ENCODE measurements at places on chromosomes 6 and 20. TPM values are rescaled to one million over a fixed set of nuclear protein-coding genes. Genes with fewer than 3 reads are reported as not detected.

GRCh38 chr6:68657374-68658139 is 22.5 kb downstream of the ADGRB3 start:
- DNase-seq, result no peak

DNA sequence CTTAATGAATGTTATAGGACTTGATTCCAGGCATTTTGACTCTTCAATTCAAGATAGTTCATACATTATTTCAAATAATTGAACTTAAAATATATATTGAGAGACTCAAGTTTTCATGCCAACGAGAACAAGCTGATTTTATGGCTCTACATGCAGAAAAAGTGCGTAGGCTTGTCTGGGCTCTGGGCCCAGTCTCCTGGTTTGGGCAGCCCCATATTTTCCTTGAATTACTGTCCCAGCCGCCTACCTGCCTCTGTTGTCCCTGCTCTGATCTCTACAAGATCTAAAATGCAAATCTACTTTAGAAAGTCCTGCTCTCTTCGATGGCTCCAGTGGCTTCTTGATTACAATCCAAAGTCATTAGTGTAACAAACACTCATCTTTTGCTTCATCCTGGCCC is 537.4 kb upstream of the CHD6 start:
- no peak for DNase-seq

- no peak for DNase-seq
Observed at GRCh38 chr6:84123186-84123585, 89.6 kb downstream of the MRAP2 start.

GRCh38 chr20:47125758-47126591 is 230.5 kb downstream of the ZMYND8 start:
- DNase-seq, result no peak

DNA sequence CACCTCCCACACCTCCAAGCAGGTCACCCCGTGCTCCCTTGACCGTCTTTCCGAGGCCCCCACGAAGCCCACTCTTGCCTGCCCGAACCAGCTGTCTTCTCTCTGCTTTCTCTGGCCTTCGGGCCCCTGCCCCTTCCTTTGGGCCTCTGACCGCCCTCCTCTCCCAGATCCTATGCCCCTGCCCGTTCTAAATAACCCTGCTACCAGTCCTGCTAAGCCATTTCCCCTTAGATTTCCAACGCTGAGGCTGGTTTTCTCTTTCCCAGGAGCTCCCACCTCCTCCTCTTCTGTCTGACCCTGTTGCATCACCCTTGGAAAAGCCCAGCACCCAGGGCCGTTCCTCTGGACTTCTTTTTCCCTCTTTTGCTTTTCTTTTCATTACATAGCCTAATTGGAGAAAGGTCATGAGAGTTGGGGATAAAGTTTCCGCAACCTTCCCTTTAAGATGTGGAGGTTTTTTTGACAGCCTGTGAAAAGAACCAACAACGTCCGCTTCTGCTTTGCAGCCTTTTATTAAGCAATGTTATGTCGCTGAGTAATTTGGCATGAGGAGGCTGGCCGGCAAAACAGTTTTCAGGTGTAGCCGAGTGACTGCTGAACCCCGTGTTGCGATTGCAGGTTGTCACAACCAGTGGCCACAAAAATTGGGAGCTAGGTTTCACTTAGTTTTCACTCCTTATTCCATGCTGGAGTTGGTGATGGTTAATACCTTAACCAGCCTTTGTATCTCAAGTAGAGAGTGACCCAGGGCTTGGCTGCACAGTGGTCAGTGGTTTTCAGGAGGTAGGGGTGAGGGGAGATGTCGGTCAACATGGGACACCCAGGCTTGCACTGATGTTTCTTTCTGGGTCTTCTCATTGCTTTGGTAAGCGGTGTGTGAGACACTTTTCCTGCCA is 970 bp downstream of the BLTP3A start:
- DNase-seq, result no peak

DNA sequence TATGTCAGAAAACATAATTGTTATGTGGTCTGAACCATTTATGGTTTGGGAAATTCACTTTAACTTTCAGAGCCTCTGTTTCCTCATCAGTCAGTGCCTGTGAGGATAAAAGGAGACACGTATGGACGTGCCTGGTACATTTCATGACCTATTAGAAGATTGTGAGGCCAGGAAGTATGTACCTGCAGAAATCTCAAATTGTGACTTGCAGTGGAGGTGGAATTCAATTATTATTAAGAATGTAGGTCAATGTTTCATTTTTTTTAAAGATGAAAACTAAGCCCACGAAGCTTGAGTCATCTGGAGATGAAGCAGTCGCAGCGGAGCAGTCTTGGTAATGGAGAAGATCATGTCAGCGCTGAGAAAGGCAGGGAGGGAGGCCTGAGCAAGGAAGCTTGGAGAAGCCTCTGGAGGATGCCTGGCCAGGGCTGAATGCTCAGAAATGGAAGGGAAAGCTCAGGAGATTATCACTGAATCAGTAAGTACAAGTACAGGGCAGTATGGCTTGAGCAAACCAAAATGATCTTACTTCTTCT is 3.9 kb upstream of the DSE start:
- no peak for DNase-seq

DNA sequence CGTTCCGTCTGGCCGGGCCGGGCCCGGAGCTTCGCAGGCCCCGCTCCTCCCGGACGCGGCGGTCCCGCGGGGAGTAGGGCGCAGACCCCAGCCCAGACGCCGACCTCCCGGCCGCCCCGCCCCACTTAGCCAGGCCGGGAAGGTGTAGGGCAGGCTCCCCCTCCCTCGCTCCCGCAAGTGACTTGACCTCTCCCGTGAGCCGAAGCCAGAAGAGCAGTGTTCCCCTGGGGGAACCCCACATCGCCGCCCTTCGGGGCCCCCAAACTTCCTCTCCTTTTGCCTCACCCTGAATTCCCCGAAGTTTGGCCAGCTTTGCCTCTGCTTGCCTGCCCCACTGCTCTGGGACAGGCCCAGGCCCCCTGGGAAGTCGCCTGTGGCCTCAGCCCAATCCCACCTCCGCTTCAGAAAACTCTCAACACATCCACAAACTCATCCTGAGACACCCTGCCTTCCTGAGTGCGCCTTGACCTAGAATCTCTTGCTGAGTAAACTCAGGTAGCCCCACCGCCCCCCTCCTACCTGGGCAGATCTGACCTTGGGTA is 524 bp upstream of the NOL4L start:
- DNase-seq, result no peak

- DNase-seq, result no peak
Observed at GRCh38 chr6:20711518-20711917, 177.3 kb downstream of the CDKAL1 start.

The MUC22 gene
- polyA plus RNA-seq, result not detected

The ERMARD gene
- 21.1 TPM for polyA plus RNA-seq

Measured in forelimb muscle (tissue), 1 donor.